LHCN-M2 (cell line): ENCODE measurements at places on chromosomes 13 and 19.

- no peak for DNase-seq
These were observed at the start of gene RASAL3 for GRCh38 chr19:15464394-15465385. Gene RASAL3, minus strand, starts transcription at chr19:15464544. Its CDS starts 186 bp downstream, at chr19:15464358.

- DNase-seq: no peak
These were observed 8.8 kb downstream of the PRR36 start for GRCh38 chr19:7865262-7865911.

DNA sequence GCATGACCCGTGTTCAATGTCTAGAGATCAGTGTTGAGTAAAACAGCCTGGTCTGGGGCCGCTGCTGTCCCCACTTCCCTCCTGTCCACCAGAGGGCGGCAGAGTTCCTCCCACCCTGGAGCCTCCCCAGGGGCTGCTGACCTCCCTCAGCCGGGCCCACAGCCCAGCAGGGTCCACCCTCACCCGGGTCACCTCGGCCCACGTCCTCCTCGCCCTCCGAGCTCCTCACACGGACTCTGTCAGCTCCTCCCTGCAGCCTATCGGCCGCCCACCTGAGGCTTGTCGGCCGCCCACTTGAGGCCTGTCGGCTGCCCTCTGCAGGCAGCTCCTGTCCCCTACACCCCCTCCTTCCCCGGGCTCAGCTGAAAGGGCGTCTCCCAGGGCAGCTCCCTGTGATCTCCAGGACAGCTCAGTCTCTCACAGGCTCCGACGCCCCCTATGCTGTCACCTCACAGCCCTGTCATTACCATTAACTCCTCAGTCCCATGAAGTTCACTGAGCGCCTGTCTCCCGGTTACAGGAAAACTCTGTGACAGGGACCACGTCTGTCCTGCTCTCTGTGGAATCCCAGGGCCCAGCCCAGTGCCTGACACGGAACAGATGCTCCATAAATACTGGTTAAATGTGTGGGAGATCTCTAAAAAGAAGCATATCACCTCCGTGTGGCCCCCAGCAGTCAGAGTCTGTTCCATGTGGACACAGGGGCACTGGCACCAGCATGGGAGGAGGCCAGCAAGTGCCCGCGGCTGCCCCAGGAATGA is 1.5 kb upstream of the CEACAM5 start:
- DNase-seq: peak; percentile 11

DNA sequence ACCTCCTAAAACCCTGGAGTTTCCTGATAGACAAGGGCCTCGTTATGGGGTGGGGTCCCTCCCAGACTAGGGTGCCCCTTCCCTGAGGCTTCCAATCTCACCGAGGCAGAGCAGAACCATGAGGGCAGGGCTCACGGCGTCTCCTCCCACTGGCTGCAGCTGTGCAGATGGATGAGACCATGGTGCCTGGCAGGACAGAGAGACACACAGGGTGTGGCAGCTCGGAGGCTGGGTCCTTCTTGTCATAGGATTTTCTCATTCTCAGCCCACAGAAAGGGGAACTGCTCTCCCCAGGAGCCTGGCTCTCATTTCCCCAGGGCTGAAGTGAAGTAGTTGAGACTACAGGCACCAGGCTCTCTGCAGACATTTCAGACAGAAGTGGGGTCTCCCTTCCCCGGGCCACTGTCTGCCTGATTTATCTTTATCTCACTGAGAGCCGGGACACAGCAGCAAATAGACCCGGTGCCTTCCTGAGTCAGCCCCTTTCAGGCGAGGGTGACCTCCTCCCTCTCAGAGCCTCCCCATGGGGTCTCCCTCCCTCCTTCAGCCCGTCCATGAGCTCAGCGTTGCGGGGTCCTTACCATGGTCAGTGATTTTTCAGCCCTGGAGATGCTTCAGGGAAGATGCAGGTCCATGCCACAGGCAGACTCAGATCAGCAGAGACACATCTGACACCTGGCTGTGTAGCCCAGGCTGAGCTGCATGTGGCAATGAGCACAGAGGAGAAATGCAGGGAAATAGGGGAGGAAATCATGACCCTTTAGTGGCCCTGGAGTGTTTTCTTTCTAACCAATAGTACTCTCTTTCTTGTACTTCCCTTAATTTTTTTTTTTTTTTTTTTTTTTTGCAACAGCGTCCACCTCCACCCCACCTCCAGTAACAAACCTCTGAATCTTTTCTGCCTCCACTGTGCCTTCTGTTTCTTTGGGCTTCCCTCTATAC is at the start of gene LILRA5:
Gene LILRA5 (minus strand): TSS at position 731 of the 942 bp plus-strand sequence. CDS start 147 bp downstream, at position 584.
- no peak for DNase-seq

- DNase-seq: peak; percentile 40
These were observed 9.1 kb downstream of the AP2S1 start for GRCh38 chr19:46841458-46842083.

DNA sequence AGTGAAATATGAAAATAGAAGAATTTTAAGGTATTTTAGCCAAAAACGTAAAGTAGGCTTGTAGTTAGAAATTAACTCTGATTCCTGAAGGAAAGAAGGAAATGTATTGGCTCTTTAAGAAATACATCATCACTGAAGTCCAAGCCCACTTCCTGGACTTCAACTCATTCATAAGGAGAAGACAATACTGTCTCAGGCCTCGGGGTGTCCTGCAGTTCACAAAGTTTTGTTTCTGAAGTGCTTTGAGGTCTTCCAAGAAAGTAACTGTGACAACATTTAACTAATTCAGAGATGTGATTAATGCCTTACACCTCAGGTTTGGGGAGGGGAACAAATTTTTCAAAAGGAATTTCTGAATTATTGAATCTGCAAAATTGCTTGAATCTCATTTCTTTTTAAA is 65.8 kb upstream of the STARD13 start:
- DNase-seq: peak; percentile 83
